Caudate nucleus (tissue), 63 donors: ENCODE measurements at places on chromosomes 5 and 9.

GRCh38 chr9:124126648-124127646 is 115.4 kb downstream of the LHX2 start:
- no peak for DNase-seq

DNA sequence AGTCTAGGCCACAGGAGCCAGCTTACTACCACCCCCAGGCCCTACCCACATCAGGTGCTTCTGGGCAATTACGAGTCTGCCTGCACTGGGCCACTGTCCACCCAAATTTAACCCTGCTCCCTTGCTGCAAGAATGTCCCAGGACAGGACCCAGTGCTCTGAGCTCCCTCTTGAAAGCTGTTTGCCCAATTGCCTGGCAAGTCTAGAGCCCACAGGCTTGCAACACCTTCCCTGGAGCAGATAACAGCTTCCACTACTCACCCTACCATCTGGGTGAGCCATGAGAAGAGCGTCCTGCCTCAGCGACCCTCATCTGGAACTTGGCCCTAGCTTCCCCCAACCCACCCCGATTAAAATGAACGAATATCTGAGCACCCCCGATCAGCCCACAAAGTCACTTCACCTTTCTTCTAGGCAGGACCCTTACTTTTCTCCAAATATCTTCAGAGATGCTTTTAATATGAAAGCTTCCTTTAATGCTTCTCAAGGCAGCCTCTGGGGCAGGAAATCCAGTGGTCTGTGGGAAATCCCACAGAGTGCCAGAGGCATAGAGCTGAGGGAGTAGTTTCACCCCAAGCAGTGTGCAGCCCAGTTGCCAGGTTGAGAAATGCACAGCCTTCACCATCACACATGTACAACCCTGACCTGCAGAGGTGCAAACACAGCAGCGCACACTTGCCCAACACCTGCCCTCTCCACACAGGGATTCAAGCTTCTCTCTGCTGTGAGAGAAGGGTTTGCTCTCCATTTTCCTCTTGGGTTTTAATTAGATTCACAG is 10.6 kb downstream of the ACSL6 start:
- no peak for DNase-seq

DNA sequence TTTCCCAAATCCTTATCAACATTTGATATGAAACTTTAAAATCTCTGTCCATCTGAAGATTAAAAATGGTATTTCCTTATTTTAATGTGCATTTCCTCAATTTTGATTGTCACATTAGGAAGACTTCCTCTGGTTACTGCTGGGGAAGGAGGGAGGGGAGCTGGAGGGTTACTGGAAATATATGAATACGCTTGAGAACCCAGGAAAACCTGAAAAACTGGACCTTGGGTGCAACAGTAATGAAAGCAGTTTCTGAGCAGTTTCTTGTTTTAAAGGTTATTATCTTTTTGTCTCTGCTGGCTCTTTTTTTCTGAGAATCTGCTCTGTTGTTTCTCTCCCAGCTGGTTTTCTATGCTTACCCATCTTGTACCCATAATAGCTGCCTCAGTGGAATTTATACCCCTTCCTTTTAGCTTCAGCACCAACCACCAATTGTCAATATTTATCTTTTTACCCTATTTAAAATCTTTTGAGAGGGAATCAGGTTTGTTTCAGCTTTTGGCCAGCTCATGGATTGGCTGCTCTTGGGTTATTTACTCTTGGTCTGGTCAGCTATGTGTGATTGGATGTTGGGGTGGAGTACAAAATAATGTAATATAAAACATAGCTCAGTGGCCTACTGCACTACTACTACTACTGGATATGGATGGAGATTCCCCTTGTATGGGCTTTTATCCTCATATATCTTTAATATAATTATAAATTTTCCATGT is 67.4 kb downstream of the UNC13B start:
- DNase-seq: no peak

- no peak for DNase-seq
Observed at GRCh38 chr5:73523861-73524260, 25.6 kb downstream of the BTF3 start.

GRCh38 chr5:168413062-168413461 is 73.2 kb upstream of the RARS1 start:
- no peak for DNase-seq

- DNase-seq: no peak
Observed at GRCh38 chr5:69504036-69504435, 11.4 kb downstream of the OCLN start.

DNA sequence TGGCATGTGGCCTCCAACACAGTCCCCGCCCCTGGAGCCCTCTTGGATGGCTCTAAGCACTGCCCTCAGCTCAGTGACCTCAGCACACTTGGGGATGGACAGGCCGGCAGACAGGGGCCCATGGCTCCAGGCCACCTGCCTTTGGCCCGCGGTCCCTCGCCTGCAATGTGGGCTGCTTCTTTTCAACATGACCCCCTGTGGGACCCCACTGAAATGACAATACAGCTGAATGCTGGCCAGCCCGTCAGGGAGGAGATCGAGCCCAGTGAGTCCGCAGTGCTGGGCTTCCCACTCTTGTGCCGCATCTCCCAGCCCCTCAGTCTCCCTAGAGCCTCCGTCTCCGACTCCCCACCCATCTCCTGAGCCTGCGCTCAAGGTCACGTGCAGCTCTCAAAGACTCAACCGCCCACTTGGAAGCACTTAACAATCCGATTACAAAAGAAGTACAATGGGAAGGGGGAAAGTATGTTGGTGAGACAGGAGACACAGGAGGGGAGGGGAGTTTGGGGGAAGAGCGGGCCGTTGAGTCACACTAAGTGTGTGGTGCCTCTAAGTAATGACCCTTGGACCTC is 238.9 kb downstream of the HSPA4 start:
- DNase-seq: no peak

GRCh38 chr9:13175732-13176131 is 103.8 kb downstream of the MPDZ start:
- DNase-seq: no peak

DNA sequence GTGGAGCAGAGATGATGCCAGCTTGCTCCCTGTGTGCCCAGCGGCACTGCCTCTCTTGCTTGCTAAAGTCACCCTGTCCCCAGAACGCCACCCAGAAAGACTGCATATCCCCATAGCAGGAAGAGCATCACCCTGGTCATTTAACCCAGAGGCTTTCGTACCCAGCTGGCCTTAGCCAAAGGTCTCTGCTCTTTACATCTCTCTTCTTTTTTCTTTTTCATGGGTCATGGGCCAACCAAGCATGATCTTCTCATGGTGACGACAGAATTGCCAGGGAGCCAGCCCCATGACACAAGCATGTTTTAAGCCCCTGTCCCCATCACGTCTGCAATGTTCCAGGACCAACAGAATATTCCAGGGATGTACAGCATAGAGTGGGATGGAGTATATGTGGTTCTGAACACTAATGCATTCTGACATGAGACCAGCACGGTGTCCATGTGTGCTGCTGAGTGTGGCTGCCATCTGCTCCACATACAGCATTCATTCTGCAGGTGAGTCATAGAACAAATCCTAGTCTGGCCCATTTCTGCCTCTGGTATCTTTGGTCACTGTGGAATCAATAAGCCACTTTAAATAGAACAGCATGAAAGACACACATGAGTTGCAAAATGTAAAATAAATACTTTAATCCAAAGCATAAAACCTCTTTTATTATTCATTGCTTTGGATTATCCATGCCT is 203.0 kb downstream of the MED10 start:
- no peak for DNase-seq

- DNase-seq: no peak
Observed at GRCh38 chr9:136372561-136373299, 739 bp downstream of the CARD9 start.

DNA sequence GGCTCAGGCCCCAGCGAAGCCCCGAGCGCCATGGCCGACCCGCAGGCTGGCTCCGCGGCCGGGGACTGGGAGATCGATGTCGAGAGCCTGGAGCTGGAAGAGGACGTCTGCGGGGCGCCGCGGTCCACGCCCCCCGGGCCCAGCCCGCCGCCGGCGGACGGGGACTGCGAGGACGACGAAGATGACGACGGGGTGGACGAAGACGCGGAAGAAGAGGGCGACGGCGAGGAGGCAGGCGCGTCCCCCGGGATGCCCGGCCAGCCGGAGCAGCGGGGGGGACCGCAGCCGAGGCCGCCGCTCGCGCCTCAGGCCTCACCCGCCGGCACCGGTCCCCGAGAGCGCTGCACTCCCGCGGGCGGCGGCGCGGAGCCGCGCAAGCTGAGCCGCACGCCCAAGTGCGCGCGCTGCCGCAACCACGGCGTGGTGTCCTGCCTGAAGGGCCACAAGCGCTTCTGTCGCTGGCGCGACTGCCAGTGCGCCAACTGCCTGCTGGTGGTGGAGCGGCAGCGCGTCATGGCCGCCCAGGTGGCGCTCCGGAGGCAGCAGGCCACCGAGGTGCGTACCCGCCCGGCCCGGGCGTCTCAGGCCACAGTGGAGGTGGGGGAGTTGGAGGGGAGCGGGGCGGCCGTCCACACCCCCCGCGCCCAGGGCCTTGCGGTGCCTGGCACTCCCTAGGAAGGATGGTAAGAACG is 1.6 kb downstream of the DMRT2 start:
- no peak for DNase-seq

DNA sequence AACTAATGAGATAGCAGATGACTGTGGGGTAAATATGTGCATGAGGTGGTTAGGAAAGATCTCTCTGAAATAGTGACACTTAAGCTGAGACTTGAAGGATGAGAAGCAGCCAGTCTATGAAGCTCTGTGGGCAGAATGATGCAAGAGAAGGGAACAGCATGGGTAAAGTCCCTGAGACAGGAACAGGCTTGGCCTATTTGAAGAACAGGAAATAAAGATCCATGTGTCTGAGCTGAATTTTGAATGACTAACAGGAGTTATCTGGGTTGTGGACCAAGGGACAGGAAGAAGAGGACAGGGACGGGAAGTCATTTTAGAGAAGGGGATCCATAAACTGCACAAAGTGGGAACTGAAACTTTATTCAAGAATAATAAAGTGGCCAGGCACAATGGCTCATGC is 25.6 kb upstream of the HMGCS1 start:
- DNase-seq: no peak

DNA sequence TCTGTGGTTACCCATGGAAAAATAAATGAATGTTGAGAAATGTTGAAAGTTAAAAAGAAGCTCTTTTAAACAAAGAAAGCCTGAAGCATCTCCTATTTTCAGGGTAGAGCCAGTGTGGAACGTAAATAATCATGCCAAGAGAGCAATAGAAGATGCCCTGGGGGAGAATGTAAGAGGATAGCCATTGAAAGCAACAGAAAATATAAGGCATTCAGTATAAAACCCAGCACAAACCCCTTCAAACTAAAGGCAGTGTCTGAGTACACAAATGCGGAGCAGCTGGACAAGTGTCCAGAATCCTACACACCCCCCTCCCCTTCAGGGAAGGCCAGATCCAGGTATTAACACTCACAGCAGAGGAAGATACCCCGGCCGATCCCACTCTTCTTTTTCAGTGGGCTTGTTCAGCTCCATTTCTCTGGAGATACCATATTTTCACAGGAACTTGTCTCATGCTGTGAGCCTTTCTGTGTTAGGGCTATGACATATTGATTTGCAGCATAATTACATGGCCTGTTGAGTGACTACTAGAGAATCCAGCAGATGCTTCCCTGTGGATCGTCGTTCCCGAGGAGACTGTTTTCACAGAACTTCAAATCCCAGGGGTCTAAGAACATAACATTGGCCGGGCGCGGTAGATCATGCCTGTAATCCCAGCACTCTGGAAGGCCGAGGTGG is 101.2 kb downstream of the PLK2 start:
- no peak for DNase-seq

- no peak for DNase-seq
Observed at GRCh38 chr5:59795141-59795540, 98.4 kb downstream of the PDE4D start.

GRCh38 chr5:108415726-108416125 is 33.8 kb upstream of the FBXL17 start:
- DNase-seq: no peak

GRCh38 chr5:96817506-96817905 is 9.8 kb upstream of the ERAP1 start:
- DNase-seq: no peak

DNA sequence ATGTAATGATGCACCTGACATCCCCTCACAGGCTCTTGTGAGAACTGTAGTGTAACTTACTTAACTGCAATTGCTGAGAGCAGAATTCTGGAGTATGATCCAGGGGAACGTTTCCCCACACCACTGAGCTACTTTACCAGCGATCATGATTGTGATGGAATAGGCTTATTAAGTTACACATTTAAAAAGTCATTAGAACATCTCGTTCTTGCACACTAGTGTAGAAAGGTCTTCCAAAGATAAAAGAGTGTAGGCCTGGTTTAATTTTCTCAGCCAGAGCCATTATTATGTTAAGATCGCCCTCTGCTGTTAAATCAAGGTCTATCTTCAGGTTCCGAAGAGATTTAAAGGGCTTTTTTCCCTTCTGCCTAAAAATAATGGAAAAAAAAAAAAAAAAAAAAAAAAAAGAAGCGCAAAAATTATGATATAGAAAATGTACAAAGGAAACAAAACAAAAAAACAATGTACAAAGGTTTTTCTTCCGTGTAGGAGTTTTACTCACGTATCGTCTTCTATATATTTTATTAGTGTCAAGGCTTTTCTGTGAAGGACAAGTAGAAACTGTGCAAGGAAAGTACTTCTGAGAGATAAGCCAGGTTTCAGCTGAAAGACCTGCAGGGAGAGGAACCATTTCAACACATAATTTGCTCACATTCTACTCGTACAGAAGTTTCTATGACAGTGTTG is 18.6 kb upstream of the MOB3B start:
- DNase-seq: no peak

GRCh38 chr5:10023494-10023893 is 226.2 kb downstream of the ATPSCKMT start:
- DNase-seq: no peak

DNA sequence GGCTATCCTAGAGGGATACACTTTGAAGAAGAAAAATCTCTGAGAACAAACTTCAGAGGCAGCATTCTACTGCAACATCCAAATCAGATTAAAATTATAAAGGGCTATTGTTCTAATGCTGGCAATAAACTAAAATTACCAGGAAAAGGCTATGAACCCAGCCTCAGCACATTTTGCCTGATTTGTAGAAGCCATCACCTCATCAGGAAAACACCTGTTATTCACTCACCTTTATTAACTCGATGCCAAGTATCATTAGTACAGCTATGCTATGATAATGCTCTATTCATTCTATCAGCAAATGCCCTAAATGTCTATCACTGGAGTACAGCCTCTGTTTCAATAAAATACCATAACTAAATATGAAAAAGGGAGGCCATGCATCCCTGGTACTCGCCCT is 510.2 kb downstream of the RASEF start:
- DNase-seq: no peak

DNA sequence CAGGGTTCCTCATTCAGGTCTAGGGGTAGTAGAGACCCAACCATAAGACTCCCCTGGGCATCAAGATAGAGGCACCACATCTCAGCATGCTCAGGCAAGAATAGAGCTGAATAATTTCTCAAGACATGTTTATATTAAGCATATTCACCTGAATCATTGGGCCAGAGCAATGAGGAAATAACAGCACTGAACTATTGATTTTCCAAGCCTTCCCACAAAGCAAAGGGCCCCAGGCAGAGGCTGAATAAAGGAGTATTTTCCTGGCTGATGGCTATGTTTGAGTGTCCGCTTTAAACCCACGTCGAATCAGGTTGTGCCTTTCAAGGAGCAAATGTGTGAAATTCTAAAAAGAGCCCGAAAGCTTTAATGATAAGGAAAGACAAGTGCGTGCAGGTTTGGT is 129.2 kb downstream of the HSD17B3 start:
- DNase-seq: no peak
